Islet precursor cell (in vitro differentiated cells): ENCODE measurements at places on chromosomes 13 and 19.

- DNase-seq, result peak; percentile 97
Measured at GRCh38 chr19:17830567-17831418, 9.5 kb upstream of the INSL3 start.

DNA sequence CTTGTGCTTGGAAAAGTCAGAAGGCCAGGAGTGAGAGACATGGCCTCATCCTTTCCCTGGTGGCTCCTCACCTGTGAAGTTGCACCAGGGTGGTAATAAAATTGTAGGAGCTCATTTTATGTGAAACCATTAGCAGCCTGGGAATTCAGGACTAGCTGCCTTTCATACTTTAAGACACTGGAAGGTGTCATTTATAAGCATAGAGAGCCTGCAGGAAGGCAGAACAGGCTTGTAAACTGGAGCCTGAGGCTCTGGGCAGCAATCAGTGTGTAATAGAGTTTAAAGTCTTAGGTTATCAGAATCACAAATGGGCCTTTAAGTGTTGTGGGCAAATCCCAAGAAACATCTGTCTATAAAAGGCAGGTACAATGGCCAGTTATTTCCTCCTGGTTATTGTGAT is 127.2 kb downstream of the TM9SF2 start:
- DNase-seq, result peak; percentile 77

DNA sequence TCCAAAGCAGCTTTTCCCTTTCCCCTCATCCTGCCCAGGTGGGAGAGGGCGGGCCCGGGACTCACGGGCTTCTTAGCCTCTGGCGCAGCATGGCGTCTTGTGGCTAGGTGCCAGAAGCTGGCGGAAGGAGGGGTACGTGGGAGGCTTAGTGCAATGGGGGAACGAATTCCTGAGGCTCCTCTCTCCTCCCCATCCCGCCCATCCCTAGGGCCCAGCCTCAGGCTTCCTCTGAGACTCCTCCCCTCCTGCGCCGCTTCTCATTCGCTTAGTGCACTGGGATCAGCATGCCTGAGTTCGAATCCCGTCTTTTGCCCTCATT is 297.8 kb downstream of the ZNF536 start:
- peak; percentile 45 for DNase-seq

GRCh38 chr19:43711751-43712355 is 4.0 kb upstream of the IRGC start:
- DNase-seq, result no peak

DNA sequence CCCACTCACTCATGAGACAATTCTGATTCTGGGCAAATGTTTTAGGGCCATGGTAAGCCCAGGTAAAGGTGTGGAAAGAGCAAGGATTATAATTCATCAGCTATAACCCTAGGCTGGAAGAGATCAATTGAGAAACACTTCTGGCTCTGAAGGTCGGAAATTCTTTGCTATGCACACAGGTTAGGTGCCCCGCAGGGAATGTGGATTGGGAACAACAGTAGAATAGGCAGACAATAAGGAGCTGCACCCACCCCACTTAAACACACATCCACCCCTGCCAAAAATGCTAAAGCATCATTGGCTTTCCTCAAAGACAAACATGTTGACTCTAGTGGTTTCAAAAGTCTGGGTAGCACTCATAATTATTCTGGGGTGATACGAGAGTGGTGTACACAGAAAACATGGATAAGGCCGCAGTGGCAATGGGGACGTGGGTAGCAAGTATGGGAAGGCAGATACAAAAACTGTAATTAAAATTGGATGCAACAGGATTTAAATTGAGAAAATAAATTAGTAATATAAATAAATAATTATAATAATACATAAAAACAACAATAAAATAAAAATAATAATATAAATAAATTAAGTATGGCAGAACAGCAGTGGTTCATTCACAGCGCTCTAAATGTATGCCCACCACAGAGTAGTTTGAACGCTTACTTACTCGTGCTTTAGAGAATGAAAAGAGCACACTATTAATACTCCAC is 8.6 kb downstream of the EFNB2 start:
- no peak for DNase-seq

DNA sequence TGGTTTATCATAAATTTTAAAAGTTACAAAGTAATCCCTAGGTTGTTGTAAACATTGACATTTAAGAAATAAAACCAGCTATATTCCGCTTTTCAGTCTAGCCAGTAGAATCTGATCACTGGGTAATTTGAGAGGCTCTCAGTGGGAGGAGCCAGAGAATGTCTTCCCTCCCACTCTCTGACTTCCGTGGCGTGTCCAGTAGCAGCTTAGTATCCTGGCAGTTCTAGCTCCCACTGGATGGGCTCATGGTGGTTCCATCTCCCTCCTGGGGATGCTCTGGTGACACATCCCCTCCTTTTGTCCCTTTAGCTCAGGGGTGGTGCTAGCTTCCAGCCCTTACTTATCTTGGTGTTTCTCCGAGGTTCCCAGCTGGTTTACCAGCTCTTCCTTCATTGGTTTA is 34.5 kb downstream of the MTUS2 start:
- no peak for DNase-seq

DNA sequence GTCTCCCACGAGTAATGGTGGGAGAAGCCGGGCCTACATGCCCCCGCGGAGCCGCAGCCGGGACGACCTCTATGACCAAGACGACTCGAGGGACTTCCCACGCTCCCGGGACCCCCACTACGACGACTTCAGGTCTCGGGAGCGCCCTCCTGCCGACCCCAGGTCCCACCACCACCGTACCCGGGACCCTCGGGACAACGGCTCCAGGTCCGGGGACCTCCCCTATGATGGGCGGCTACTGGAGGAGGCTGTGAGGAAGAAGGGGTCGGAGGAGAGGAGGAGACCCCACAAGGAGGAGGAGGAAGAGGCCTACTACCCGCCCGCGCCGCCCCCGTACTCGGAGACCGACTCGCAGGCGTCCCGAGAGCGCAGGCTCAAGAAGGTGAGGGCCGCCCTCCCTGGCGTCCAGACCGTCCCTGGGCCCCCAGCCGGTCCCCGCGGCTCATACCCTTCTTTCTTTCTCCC is 1.4 kb upstream of the USF2 start:
- peak; percentile 59 for DNase-seq

GRCh38 chr19:20385061-20385460 is 180.5 kb downstream of the ZNF737 start:
- DNase-seq, result peak; percentile 77

GRCh38 chr13:81382246-81382645 is 1041.3 kb upstream of the SPRY2 start:
- DNase-seq, result no peak

DNA sequence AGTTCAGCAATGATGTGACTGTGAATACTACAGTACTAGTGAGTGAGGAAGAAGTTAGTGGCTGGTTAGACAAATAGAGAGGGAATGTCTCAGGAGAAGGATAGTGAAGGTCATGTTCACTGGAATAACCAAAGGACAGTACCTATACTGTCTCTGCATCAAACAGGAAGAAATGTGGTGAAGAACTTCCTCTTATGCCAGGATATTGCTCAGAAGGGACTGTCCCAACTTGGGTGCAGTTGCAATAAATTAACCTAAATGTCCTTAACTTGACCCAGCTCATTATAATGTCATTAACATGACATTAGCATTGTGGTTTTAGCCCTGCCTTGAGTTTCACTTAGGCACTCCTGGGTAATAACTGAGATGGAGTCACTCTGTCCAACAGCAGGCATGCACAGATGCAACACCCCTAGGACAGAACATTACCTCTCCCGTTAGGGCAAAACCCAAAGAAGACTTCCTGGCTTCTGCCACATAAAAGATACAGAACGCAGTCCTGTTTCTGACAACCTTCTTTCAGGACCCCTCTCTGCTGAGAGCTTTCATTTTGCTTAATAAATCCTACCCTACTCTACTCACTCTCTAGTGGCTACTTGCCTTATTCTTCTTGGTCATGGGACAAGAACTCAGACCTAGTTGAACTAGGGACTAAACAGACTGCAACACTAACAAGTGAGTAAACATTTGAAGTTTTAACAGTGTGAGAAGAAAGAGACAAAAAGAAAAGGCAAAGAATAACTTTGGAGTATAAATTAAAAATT is 1591.6 kb upstream of the MIR17HG start:
- no peak for DNase-seq

DNA sequence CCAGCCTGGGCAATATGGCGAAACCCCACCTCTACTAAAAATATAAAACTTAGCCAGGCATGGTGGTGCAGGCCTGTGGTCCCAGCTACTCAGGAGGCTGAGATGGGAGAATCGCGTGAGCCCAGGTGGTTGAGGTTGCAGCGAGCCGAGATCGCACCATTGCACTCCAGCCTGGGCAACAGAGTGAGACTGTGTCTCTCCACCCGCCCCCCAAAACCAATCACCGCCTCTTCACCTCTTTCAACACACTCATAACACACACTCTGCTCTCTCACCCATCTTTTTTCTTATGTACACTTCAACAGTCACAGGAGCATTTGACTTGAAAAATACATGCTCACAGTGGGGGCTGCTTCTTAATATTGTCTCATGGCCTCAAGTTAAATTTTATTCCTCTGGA is 76.8 kb downstream of the ESD start:
- DNase-seq, result no peak

GRCh38 chr13:51240958-51241357 is 18.8 kb downstream of the FAM124A start:
- no peak for DNase-seq

- DNase-seq, result no peak
Measured at GRCh38 chr19:44660081-44660480, 11.2 kb upstream of the CEACAM19 start.

DNA sequence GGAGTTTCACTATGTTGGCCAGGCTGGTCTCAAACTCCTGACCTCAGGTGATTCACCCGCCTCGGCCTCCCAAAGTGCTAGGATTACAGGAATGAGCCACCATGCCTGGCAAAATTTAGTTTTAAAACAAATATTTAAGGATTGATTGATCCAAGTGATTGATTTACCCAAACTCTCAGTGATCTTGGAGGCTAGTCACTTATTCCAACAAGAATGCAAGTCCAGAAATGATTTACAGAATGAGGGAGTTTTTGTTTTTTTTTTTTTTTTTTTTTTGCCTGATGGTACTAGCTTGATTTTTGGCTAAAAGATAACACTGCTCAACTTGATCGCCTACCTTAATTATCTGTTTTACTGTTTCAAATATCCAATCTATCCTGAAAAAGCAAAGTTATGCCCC is 5.7 kb upstream of the TEX26 start:
- DNase-seq, result no peak

GRCh38 chr19:7928334-7928706 is 2.4 kb upstream of the CTXN1 start:
- DNase-seq, result no peak

DNA sequence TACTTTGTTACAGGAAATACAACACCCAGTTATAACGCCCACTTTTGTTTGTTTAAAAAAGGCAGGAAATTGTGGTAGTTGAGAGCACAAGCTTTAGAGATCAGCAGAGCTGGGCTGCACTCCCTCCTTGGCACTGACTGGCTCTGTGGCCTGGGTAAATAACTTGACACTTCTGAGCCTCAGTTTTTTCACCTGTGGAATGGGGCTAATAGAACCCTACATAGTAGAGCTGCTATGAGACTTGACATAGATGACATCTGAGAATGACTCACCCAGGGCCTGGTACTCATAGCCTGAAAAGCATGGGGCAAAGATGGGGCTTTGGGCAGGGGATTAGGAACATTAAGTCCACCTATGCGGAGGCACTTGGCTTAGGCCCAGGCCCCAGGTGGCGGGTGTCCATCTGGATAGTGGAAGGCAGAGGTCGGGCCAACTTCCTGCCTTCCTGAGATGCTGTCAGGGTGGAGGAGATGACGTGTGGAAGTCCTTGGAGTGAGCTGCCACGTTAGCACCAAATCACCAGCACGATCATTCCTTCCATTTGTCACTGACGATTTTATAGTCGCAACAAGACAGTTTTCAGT is 159.1 kb downstream of the KATNAL1 start:
- no peak for DNase-seq

DNA sequence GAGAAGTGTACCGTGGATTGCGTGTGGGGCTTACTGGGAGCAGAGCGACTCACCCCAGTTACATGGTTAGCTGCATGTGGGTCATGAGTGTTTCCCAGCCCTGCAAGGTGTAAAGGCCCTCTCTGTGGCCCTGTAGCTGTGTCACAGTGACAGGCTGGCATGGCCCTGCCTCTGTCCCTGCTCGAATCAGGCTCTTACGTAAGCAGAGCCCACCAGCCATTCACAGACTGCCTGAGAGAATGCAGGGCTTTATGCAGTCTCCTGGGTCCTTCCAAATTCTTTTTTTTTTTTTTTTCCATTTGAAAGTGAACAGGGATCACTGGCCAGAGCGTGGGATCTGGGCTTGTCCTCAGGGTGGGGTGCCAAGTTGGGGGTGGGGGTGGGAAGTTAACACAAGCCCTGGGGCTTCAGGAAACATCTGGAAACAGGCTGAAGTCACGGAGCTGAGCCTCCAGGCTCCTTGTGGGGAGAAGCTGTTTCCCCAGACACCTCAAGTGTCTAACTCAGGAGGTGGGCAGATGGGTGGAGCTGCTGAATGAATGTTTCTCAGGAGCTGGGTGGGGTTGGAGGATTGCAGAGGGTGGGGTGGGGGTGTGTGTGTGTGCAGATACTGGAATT is 13.4 kb downstream of the TECR start:
- DNase-seq, result peak; percentile 53

DNA sequence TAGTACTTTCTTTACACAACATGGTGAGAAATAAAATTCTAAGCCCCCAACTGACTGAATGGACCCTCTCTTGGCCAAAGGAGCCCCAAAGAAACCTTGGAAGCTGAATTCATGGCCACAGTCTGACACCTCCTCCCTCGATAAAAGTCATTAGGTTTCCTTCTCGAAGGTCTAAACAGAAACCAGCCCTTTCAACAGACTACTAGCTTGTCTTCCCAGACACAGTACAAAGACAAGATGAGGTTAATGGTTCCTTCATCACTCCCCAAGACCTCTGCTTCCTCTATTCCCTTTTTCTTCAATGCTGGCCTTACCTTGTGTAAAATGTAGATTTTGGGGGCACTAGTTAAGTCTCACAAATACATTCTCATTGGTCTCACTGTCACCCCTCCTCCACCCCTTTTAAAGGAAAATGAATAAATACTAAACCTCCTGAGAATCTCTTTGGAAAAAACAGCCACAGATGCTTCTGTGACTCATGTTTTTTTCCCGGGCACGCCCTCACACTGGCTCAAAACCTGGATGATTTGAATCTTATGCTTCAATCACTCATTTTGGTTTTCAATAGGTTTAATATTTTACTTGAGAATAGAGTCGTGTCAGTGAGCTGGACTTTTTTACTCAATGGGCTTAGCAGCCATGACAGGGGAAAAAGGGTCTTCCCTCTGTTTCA is 65.8 kb upstream of the MED4 start:
- DNase-seq, result no peak

GRCh38 chr19:17091758-17092333 is 16.3 kb downstream of the MYO9B start:
- no peak for DNase-seq

DNA sequence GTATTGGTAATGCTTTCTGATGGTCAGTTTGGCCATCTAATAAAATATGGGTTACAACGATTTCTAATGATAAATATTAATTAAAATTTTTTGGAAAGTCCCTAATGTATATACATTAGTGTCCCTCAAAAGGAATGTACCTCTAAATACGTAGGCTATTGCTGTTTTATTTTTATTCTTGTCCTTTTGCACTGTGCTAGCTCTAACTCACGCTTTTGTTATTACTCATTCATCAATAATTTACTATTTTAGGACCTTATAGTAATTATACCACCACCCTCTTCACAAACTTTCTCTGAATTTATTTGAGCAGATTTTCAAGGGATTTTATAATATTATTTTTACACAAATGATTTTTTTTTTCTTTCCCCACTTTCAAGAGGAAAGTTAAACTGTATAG is 795.9 kb upstream of the PCDH9 start:
- DNase-seq, result no peak

- DNase-seq, result no peak
Measured at GRCh38 chr13:20077086-20077485, 83.8 kb downstream of the GJA3 start.
